ENCODE measurements at places on chromosomes 11 and 22.

- no peak for DNase-seq
Measured at GRCh38 chr11:59582006-59582405, 33.6 kb downstream of the OSBP start.

GRCh38 chr11:1871531-1871930, 18.6 kb downstream of the LSP1 start:
- no peak for DNase-seq

DNA sequence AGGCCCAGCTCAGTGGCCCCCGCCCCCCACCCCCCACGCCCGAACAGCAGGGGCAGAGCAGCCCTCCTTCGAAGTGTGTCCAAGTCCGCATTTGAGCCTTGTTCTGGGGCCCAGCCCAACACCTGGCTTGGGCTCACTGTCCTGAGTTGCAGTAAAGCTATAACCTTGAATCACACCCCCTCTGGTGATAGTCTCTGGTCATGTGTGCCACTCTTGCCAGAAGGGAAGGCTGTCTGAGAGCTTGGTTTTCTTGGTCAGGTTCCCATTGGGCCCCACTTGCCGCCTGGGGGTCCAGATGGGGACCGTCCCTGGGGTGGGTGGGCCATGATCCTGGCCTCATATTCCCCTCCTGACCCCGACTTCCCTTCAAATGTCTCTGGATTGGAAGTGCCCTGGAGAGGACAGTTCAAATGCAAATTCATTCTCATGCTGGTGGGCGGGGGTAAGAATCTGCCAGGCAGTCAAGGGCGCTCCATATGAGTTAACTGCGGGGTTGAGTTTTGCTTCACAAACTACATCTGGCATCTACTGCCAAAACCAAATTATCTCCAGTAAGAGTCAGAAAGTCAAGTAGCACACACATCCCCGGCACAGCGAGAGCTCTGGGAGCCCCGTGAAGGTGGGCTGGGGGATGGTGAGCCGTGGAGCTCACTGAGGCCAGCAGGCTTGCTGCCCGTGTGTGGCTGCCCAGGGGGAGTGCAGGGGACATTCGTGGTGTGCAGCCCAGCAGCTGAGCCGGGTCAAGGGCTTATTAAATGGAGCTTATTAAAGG, 35.7 kb downstream of the B3GAT1 start:
- DNase-seq: no peak

GRCh38 chr22:19517171-19517500, 7.1 kb downstream of the CLDN5 start:
- no peak for DNase-seq

DNA sequence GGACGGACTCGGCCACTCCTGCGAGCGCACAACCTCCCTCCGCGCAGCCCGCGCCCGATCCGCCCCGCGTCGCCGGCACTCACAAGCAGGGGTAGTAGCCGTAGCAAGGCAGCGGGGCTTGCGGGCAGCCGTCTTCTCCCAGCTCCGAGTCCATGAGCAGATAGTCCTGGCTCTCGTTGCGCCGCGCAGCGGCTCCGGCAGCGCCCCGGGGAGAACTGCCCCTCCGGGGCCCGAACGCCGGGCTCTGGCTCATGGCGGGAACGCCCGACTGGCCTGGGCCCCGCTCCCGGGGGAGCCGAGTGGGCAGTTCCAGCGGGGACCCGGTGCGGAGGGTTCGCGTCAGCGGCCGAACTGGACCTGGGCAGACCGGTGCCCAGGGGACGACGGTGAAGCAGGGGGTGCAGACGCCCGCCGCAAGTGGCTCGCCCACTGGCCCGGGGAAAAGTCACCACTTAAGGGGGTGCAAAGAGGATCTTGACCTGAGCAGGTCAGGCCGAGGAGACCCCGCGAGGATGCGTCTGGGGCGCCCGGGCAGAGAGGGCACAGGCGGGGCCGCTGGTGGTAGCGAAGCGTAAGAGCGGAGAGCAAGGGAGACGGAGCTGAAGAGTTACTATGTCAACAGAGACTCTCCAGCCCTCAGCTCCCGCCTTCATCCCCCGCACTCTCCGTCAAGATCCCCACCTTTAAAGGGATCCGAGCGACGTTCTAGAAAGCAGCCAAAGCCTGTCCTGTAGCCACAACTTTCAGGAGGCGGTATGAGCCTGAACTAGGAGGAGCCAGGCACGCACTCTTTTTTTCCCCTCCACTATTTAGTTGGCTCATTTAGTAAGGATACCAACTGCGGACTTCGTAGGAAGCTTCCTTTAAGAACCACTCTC, at the start of gene TRPC6:
TRPC6 (minus strand) TSS at position 757 of the 878 bp plus-strand sequence; CDS start at position 253, 504 bp downstream.
- no peak for DNase-seq

Data from activated CD4-positive, alpha-beta T cell treated with anti-CD3 and anti-CD28 coated beads, Interleukin-2, amount 50 U/mL, for 1 hour (primary cell).